ENCODE measurements at places on chromosomes 3 and 15.

DNA sequence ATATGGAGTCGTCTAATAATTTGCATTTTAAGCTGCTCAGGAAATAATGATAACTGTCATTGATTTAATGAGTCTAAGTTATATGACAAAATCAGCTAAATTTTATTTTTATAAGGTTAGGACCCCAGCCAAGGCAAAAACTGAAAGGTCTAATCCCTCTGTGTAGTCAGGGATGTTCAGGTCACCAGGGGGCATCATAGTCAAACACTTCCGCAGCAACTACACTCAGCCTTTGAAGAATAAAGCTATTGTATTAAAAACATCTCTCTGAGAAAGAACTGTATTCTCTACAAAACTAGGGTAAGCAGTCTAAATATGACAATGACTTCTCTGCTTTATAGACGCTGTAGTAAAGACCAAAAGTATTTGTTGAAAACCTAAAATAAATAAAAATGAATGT, 15.0 kb downstream of the INTS14 start:
- no peak for DNase-seq

DNA sequence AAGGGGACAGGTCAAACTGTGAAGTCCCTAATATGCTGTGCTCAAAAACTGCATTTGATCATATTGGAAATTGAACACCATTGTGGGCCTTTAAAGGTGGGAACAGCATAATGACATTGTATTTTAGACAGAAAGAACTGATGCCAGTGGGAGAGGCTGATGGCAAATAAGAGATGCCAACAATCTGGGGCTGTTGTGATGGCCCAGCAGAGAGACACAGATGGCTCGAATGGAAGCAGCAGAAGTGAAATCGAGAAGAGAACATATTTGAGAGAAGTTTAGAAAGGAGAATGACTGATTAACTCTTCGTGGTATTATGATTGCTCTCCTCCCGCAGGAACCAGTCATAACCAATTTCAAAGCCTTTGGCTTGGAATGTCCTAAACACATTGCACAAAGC, 382.9 kb downstream of the MECOM start:
- DNase-seq = no peak

DNA sequence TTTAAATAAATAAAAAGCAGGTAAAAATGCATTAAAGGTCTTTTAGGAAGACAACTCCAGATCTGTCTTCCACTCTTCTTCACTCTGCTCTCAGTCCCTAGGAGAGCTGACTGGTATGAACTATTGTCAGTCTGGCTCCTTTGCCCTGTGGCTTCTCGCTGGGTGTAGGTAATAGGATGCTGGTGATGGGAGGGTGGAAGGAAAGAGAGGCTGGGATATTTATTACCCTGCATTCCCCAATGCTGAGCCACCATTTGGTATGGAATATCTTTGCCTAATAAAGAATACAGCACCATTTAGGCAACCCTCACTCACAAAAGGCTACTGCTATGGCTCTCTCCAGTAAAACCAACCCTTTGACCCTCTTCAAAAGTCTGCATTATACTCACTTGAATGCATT, 326.9 kb downstream of the CNTN3 start:
- no peak for DNase-seq

DNA sequence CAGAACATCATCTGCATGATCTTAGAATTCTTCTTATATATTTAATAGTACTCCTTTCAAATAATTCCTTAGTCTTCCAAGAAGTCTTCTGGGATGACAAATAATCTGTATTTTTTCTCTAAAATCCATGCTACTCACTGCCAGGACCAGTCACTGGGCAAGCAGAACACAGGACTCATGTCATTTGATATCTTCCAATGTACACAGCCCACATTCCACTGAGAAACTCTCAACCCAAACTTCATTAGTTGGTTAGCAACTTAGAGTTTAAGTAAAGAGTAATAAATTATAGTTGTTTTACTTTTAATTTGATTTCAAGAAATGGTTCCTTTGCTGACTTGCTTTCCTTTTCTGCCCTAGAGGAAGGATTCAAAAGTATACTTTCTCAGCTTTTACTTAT, 317.0 kb downstream of the VGLL3 start:
- DNase-seq = no peak

GRCh38 chr3:178475062-178475461, 61.2 kb upstream of the KCNMB2 start:
- DNase-seq = no peak

GRCh38 chr15:29066838-29067237, 181.1 kb downstream of the APBA2 start:
- no peak for DNase-seq

DNA sequence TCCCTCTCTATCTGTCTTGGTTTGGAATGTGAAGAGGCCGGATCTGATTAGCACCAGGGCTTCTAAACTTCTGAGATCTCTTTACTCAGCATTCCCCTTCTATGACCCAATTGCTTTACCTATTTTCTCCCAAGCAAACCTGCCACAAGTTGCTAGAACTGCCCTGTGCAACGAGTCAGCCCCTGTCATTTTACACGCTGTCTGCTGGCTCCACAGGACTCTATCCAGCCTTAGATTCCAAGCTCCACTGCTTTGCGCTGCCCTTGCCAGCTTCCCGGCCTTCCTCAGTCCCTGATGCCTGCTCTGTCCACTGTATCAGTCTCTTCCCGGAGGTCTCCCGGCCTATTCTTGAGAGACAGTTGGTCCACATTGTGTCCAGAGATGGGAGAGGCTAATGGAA, 12.3 kb downstream of the CEP19 start:
- no peak for DNase-seq

DNA sequence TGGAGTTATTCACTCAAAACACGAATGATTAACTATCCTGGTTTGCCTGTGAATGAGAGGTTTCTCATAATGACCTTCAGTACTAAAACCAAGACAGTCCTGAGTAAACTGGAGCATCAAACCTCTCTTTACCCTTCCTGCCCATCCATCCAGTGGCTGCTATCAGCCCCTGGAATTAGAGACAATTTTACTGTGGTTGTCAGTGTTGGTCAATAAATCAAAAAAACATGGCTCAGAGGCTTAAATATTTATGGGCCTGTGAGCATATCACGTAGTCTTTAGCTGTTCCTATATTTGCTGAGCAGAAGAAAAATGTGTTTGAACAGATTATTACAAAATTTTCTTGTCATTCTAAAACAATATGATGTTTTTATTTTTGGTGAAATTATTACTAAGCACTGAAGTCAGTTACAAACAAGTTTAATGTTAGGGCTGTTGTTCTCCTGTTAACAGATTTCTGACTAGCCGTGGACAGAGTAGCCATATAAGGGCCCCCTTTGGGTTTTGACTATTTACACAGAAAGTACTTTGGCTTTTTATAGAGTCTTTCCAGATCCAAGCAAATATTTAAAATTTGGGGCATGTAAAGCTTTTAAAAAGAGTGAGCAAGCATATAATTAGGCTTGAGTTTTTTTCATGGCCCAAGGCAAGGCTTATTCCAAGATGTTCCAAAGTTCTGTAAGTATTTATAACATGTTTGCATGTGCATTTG, 580.9 kb downstream of the DIPK2A start:
- DNase-seq = no peak

DNA sequence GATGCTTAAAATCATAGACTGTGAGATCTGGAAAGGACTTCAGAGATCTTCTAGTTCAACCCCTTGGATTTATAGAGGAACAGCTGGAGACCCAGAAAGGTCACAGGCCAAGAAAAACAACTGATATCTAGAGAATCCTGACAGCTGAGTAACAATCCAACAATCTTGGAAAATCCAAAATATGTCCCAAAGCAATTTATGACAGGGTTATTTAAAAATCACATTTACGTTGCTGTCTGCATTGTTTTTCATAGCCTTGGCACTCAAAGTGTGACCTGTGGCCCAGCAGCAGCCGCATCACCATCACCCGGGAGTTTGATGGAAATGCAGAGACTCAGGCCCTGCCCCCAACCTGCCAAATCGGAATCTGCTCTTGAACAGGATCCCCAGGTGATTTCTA, 78.8 kb downstream of the FBN1 start:
- DNase-seq = no peak
